Prostate gland (tissue), 2 donors: ENCODE measurements at places on chromosomes 13 and 19. TPM values are rescaled to one million over a fixed set of nuclear protein-coding genes. Genes with fewer than 3 reads are reported as not detected.

DNA sequence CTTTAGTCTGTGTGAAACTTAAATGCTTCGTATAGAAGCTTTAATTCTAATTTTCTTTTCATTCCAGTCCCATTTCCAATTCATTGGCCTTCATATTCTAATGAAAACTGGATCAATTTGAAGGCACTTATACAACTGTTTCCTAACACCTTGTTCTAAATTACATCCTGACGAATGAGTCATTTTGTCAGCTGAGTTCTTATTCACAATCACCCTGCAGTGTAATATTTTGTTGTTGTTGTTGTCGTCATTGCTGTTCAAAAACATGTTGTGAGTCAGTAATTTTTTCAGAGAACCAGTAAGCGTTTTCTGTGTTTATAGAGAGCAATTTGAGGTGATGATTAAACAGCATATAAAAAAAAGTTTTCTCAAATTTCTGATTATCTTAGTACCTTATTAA lies 290.0 kb downstream of the PCDH9 start:
- DNase-seq = no peak
- H3K4me3 ChIP-seq = no peak overlapping the region
- no peaks in the 10 kb centered on the region for H3K4me1 ChIP-seq
- H3K36me3 ChIP-seq = no peaks in the 10 kb centered on the region
- H3K27me3 ChIP-seq = no peaks in the 10 kb centered on the region

Gene HIF3A
- 42.8 TPM for total RNA-seq

Gene TMEM150B
- total RNA-seq = not detected

- no peak overlapping the region for H3K27ac ChIP-seq
- no peaks in the 10 kb centered on the region for H3K36me3 ChIP-seq
These were observed 23.0 kb downstream of the LCP1 start for GRCh38 chr13:46158983-46159382.

- no peaks in the 10 kb centered on the region for H3K36me3 ChIP-seq
- no peaks in the 10 kb centered on the region for H3K4me1 ChIP-seq
- H3K27me3 ChIP-seq = no peaks in the 10 kb centered on the region
These were observed 7.1 kb upstream of the DHRS12 start for GRCh38 chr13:51811046-51811445.

DNA sequence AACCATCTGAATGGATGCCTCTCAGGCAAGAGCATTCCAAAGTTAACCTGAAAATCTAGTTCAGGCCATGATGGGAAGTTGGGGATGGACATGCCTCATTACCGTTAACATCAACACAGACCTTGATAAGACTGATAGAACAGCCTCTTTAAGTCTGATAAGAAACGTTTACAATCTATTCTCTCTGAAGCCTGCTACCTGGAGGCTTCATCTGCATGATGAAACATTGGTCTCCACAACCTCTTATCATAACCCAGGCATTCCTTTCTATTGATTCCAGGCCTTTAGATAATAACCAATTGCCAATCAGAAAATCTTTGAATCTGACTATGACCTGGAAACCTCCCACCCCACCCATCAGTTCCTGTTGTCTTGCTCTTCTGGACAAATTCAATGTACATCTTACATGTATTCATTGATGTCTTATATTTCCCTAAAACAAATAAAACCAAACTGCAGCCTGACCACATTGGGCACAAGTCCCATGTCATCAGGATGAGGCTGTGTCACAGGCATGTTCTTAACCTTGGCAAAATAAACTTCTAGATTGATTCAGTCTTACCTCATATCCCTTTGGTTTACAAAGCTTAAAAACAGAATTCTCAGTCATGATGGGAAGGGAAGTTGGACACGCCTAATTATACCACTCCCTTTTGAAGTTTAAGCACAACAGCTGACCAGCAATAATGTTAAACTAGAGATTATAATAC lies 843.8 kb upstream of the SPRY2 start:
- H3K27ac ChIP-seq = no peak overlapping the region
- H3K27me3 ChIP-seq = no peaks in the 10 kb centered on the region
- no peaks in the 10 kb centered on the region for H3K4me1 ChIP-seq

Gene MYO16
- 0.85 TPM for total RNA-seq

DNA sequence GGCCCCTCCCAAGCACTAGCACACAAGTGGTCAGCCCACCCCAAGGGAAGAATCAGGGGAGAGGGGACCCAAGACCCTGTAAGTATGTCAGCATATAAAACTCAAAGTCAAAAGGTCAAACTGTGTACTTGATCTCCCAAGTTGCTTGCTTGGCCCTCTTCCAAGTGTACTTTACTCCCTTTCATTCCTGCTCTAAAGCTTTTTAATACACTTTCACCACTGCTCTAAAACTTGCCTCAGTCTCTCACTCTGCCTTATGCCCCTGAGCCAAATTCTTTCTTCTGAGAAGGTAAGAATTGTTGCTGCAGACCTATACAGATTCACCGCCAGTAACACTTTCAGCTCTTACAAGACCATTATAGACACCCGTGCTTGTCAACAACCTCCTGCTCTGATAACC lies 15.1 kb upstream of the RNASEH2B start:
- no peaks in the 10 kb centered on the region for H3K4me1 ChIP-seq
- DNase-seq = no peak
- no peak overlapping the region for H3K4me3 ChIP-seq
- H3K27me3 ChIP-seq = no peaks in the 10 kb centered on the region
- no peak overlapping the region for H3K27ac ChIP-seq

Gene FPR3
- 4.8 TPM for total RNA-seq

DNA sequence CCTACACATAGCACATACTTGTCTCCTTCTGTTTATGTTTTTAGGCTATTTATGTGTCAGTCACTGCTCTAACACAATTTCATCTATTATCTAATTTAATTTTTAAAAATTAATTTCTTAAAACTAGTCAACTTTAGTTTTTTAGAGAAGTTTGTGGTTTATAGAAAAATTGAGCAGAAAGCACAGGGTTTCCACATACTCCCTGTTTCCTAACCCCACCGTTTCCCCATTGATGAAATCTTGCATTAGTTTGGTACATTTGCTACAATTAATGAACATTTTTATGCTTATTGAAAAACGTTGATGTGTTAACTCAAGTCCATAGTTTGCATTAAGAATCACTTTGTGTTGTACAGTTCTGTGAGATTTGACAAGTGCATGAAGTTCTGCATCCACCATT lies 53.5 kb downstream of the TNFSF13B start:
- H3K27me3 ChIP-seq = no peaks in the 10 kb centered on the region
- H3K4me1 ChIP-seq = no peaks in the 10 kb centered on the region
- H3K27ac ChIP-seq = no peak overlapping the region

Gene KLK8
- not detected for total RNA-seq

Gene GZMM
- total RNA-seq = not detected

Gene FGF22
- total RNA-seq = not detected

Gene BLOC1S3
- 30.4 TPM for total RNA-seq

Gene SYCN
- total RNA-seq = 165 TPM

GRCh38 chr13:114032126-114032799 lies 58.4 kb upstream of the C13orf46 start:
- no peak for DNase-seq
- H3K36me3 ChIP-seq = no peaks in the 10 kb centered on the region
- no peak overlapping the region for H3K27ac ChIP-seq
- H3K4me3 ChIP-seq = no peak overlapping the region
- peaks cover 4% of the 10 kb centered on the region for H3K4me1 ChIP-seq

- no peak overlapping the region for H3K4me3 ChIP-seq
- no peak overlapping the region for H3K27ac ChIP-seq
- H3K36me3 ChIP-seq = no peaks in the 10 kb centered on the region
- H3K27me3 ChIP-seq = no peaks in the 10 kb centered on the region
- no peaks in the 10 kb centered on the region for H3K4me1 ChIP-seq
These were observed 97.5 kb downstream of the RGCC start for GRCh38 chr13:41554626-41555386.

GRCh38 chr19:38389101-38389925 lies 816 bp downstream of the SPRED3 start:
- no peaks in the 10 kb centered on the region for H3K27me3 ChIP-seq
- peak overlapping the region; percentile 55 for H3K27ac ChIP-seq
- peak overlapping the region; percentile 38 for H3K4me3 ChIP-seq
- no peaks in the 10 kb centered on the region for H3K36me3 ChIP-seq
- no peak for DNase-seq

GRCh38 chr19:489418-490196 lies 6.7 kb upstream of the MADCAM1 start:
- DNase-seq = no peak
- H3K27ac ChIP-seq = peak overlapping the region; percentile 87
- peak overlapping the region; percentile 98 for H3K4me3 ChIP-seq
- H3K4me1 ChIP-seq = peaks cover 6% of the 10 kb centered on the region

Gene NALCN
- not detected for total RNA-seq

Gene PRODH2
- total RNA-seq = not detected

DNA sequence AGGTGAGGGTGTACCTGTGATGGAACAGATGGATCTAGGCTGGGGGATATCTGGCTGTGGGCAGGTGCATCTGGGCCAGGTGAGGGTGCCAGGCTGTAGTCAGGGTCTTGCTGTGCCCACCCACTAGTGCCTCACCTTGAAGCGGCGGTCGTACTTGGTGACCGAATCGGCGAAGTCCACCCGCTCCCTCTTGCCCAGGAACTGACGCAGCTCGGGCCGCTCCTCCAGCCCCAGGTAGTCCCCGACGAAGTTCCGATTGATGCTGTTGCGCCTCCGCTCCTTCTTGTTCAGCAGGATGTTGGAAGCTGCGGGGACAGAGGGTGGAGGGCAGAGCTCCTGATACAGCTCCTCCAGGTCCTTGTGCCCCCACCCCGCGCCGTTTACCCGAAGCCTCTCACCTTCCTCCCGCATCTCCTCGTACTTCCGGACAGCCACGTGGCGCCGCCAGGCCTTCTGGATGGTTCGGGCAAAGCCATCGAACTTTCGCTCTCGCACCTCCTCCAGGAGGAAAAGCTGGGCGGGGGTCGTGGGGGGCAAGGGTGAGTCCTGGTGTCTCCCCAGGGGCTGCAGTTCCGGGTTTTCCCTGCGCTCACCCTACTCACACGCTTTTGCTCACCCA lies 16.2 kb upstream of the ZNF414 start:
- no peak overlapping the region for H3K27ac ChIP-seq
- no peaks in the 10 kb centered on the region for H3K27me3 ChIP-seq
- H3K4me3 ChIP-seq = no peak overlapping the region

GRCh38 chr13:29362849-29363604 lies 232.5 kb downstream of the SLC7A1 start:
- DNase-seq = no peak
- no peak overlapping the region for H3K4me3 ChIP-seq
- H3K4me1 ChIP-seq = no peaks in the 10 kb centered on the region
- H3K36me3 ChIP-seq = no peaks in the 10 kb centered on the region
- no peaks in the 10 kb centered on the region for H3K27me3 ChIP-seq

Gene THSD8
- not detected for total RNA-seq

GRCh38 chr13:36919171-36919832 lies 736 bp downstream of the SMAD9 start:
- peak; percentile 55 for DNase-seq
- H3K36me3 ChIP-seq = no peaks in the 10 kb centered on the region
- peak overlapping the region; percentile 59 for H3K4me3 ChIP-seq
- H3K27ac ChIP-seq = peak overlapping the region; percentile 88

Gene CTXN1
- total RNA-seq = 37.1 TPM
